ENCODE measurements at places on chromosomes 12 and 14.

GRCh38 chr12:80219345-80219744 is 120.0 kb downstream of the OTOGL start:
- H3K4me3 ChIP-seq = no peak overlapping the region
- no peaks in the 10 kb centered on the region for H3K4me1 ChIP-seq
- H3K27me3 ChIP-seq = no peaks in the 10 kb centered on the region
- H3K36me3 ChIP-seq = no peaks in the 10 kb centered on the region
- no peak overlapping the region for H3K27ac ChIP-seq

DNA sequence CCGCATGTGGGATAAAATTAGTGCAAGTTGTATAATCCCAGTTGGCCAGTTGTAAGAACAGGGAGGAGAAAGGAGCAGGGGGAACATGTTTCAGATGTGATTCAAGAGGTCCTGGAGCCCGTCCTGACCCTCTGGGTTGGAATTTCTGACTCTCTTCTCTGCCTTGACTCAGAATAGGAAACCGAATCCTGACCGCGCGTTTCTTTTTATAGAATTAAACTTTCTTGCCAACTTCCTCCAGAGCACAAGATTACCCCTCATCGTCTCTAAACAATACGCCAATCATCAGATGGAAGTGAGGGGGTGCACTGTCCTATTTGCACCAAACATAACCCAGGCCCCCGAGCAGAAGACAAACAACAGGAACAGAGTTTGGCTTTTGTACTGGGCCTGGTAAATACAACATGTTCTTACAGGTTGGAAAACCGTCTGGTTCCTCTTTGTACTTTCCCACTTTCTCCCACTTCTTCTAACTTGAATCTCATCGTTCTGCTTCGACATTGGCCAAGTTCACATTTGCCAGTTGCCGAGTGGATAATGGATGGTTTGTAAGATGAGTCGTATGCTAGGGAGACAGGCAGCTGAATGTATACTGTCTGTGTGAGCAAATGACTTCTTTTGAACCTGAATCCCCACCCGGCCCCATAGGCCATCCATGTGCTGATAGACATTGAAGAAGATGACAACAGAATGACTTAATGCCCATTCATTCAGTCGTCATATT is 42.6 kb upstream of the MED13L start:
- H3K27ac ChIP-seq = no peak overlapping the region
- H3K27me3 ChIP-seq = no peaks in the 10 kb centered on the region
- no peaks in the 10 kb centered on the region for H3K36me3 ChIP-seq
- H3K4me1 ChIP-seq = peaks cover 10% of the 10 kb centered on the region
- H3K4me3 ChIP-seq = no peak overlapping the region

- no peak overlapping the region for H3K4me3 ChIP-seq
- no peak for DNase-seq
- H3K36me3 ChIP-seq = no peaks in the 10 kb centered on the region
- H3K27me3 ChIP-seq = no peaks in the 10 kb centered on the region
- H3K27ac ChIP-seq = no peak overlapping the region
Observed at GRCh38 chr12:123134271-123134671, 16.6 kb downstream of the PITPNM2 start.

DNA sequence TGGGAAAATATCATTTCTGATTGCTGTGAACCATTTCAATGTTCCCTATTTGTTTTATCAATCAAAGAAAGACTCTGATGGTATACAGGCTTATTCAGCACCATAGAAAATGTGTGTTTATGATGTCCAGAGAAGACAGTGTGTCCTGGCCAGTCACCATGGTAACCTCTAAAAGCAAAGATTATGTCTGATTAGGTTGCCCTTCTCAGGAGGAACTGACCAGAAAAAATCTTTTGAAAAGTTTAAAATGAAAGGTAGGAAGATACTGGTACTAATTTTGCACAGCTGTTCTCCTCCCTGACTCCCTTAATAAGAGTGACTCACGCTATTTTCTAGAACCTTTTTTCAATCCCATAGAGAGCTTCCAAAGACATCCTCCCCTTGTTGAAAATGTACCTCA is 391.8 kb upstream of the DCN start:
- no peaks in the 10 kb centered on the region for H3K4me1 ChIP-seq
- no peak overlapping the region for H3K27ac ChIP-seq
- no peaks in the 10 kb centered on the region for H3K27me3 ChIP-seq
- no peaks in the 10 kb centered on the region for H3K36me3 ChIP-seq

- H3K36me3 ChIP-seq = no peaks in the 10 kb centered on the region
- no peak overlapping the region for H3K27ac ChIP-seq
- H3K27me3 ChIP-seq = no peaks in the 10 kb centered on the region
- DNase-seq = no peak
- no peak overlapping the region for H3K4me3 ChIP-seq
Observed at GRCh38 chr14:94379291-94380224, 8.8 kb downstream of the SERPINA1 start.

DNA sequence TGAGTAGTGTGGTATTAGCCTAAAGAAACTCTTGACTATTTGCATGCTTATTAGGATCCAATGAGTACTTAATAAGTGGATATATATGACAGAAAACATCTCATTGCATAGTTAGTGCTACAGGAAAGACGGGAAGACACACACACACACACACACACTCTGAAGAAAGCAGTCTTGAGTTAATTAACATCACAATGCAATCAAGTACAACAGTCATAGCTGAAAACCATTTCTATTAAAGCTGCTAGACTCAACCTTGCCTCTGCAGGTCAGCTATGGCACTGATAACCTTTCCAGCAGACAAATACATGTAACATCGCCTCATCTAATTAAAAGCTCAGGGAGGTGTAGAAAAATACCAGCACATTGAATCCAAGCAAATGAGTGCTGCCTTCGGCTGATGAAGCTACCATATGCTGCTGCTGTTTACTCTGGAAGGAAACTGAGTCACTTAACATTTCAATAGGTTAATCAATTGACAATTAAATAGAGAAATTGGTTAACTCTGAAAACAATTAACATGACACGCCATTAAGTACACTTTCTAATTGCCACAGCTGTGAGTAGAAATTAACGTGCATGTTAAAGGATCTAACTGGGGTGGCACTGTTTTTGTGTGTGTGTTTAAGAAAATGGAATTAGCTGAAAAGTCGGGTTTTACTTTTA is 93.2 kb upstream of the OTX2 start:
- no peaks in the 10 kb centered on the region for H3K4me1 ChIP-seq
- no peak overlapping the region for H3K27ac ChIP-seq
- no peaks in the 10 kb centered on the region for H3K36me3 ChIP-seq
- H3K27me3 ChIP-seq = no peaks in the 10 kb centered on the region
- H3K4me3 ChIP-seq = no peak overlapping the region

DNA sequence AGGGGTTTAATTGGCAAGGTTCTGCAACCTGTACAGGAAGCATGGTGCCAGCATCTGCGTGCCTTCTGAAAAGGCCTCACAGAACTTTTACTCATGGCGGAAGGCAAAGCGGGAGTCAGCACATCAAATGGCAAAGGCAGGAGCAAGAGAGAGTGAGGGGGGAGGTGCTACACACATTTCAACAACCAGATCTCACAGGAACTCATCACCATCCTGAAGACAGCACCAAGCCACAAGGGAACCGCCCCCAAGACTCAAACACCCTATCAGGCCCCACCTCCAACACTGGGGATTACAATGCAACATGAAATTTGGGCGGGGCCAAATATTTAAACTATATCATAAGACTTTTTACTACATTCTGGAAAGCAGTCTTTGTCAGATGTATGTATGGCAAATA is 38.0 kb upstream of the FKBP4 start:
- DNase-seq = no peak
- H3K4me3 ChIP-seq = no peak overlapping the region
- peaks cover 5% of the 10 kb centered on the region for H3K4me1 ChIP-seq
- no peaks in the 10 kb centered on the region for H3K36me3 ChIP-seq
- H3K27ac ChIP-seq = no peak overlapping the region

- H3K27me3 ChIP-seq = no peaks in the 10 kb centered on the region
- H3K27ac ChIP-seq = no peak overlapping the region
- H3K4me1 ChIP-seq = peaks cover 17% of the 10 kb centered on the region
- no peak for DNase-seq
Observed at GRCh38 chr14:68692216-68692615, 100.7 kb downstream of the ZFP36L1 start.

DNA sequence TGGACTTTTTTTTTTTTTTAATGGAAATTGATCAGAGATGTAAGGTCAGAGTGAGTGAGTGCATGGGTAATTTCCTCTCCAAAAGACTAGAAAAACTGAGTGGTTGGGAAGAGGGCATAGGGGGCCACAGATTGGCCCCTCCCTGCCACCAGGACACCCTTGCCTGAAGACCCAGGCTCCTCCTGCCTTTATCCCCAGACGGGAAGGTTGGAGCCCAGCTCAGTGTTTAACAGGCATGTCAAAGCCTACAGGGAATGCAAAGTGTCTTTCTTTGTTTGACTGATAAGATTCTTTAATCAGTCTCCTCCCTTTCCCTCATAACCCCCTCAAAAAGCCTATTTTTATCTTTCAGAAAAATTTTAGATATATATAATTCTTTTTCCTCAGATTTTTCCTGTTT is 50.3 kb downstream of the IRAK3 start:
- no peak overlapping the region for H3K27ac ChIP-seq
- DNase-seq = no peak
- H3K4me1 ChIP-seq = peaks cover 6% of the 10 kb centered on the region
- H3K27me3 ChIP-seq = peaks cover 21% of the 10 kb centered on the region

GRCh38 chr12:49796155-49796554 is 32.1 kb downstream of the NCKAP5L start:
- DNase-seq = no peak
- H3K27me3 ChIP-seq = no peaks in the 10 kb centered on the region
- no peak overlapping the region for H3K27ac ChIP-seq
- H3K4me1 ChIP-seq = no peaks in the 10 kb centered on the region

DNA sequence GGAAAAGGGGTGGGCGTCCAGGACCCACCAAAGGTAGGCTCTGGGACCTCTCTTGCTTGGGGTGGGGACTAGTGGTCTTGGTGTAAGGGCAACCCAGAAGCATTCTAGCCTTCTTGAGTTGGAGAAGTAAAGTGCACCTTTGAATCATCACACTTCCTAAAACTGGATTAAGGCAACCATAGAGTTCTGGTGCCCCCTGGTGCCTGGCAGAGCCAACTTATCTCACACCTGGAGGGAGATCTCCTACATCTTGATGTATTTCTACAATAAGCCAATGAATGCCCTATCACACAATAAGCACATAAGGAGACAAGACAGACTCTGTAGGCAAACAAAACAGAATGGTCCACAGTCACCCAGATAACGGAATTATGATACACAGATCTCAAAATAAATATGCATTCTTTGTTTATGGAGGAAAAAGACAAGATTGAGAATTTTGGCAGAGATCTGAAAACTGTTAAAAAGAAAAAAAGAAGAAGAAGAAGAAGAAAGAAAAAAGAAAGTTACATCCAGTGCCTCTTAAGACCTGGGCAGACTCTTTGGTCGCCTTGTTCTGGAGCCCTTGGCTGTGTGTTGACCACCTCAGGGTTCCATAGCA is 95.9 kb upstream of the PPP2R5C start:
- no peak overlapping the region for H3K27ac ChIP-seq
- no peak overlapping the region for H3K4me3 ChIP-seq
- peaks cover 15% of the 10 kb centered on the region for H3K27me3 ChIP-seq
- DNase-seq = no peak

- H3K4me1 ChIP-seq = no peaks in the 10 kb centered on the region
- no peak overlapping the region for H3K27ac ChIP-seq
- no peak for DNase-seq
- H3K4me3 ChIP-seq = no peak overlapping the region
Observed at GRCh38 chr12:14656846-14657245, 39.6 kb downstream of the GUCY2C start.

DNA sequence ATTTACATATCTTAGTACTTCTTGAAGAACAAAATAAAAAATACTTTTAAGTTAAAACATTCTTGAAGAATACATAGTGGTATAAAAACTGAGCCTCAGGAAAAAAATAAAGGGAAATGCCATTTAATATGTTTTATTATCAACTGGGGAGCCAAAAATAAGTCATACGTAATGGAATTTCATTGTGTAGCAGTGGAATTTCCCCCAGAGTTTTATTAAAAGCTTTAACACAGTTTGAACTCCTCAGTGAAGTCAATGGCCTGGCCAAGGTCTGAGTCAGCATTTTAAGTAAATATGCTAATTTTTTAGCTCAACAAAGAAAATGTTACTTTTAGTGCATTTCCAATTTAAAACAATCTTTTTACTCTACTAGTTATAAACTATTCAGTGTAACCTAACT is 350.1 kb upstream of the ATP2B1 start:
- DNase-seq = no peak
- H3K4me1 ChIP-seq = no peaks in the 10 kb centered on the region
- H3K27ac ChIP-seq = no peak overlapping the region
- no peaks in the 10 kb centered on the region for H3K36me3 ChIP-seq

GRCh38 chr12:11171969-11172675 is 1.1 kb downstream of the SMIM10L1 start:
- peaks cover 3% of the 10 kb centered on the region for H3K36me3 ChIP-seq
- H3K4me1 ChIP-seq = peaks cover 17% of the 10 kb centered on the region
- H3K27me3 ChIP-seq = no peaks in the 10 kb centered on the region
- DNase-seq = no peak
- H3K27ac ChIP-seq = peak overlapping the region; percentile 79

DNA sequence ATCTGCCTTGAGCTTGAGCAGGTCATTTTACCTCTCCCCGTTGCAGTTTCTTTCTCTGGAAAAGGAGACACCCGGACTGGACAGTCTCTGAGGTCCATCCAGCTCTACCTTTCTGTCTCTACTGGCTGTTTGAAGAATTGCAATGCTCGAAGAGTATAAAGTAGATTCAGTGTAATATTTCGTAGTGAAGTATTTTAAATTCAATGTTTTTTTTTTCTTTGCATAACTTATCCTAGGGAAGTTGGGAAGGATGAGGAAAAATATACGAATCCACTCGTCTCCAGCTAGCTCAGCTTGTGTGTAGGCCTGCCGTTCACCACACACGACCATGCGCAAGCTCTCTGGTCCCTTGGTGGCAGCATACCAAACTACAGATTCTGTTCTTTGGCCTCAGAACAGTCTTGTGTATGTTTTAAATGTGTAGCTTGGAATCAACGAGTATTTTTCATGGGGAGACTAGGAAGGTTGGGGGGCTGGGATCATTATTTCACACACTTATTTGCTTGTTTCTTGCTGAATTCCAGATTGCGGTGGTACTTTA is 307.9 kb downstream of the CACNA1C start:
- peaks cover 31% of the 10 kb centered on the region for H3K4me1 ChIP-seq
- DNase-seq = no peak
- no peaks in the 10 kb centered on the region for H3K27me3 ChIP-seq
- H3K27ac ChIP-seq = no peak overlapping the region
- no peak overlapping the region for H3K4me3 ChIP-seq

- H3K4me3 ChIP-seq = no peak overlapping the region
- no peaks in the 10 kb centered on the region for H3K27me3 ChIP-seq
- no peak for DNase-seq
- no peak overlapping the region for H3K27ac ChIP-seq
- no peaks in the 10 kb centered on the region for H3K4me1 ChIP-seq
Observed at GRCh38 chr14:43729143-43729542, 777.9 kb downstream of the FSCB start.

- no peak overlapping the region for H3K27ac ChIP-seq
- no peak for DNase-seq
- no peaks in the 10 kb centered on the region for H3K4me1 ChIP-seq
- H3K4me3 ChIP-seq = no peak overlapping the region
- H3K36me3 ChIP-seq = no peaks in the 10 kb centered on the region
Observed at GRCh38 chr14:96648506-96649326, 146.5 kb downstream of the PAPOLA start.

GRCh38 chr12:122094735-122095631 is 16.4 kb downstream of the MLXIP start:
- no peak overlapping the region for H3K4me3 ChIP-seq
- H3K36me3 ChIP-seq = no peaks in the 10 kb centered on the region
- no peak for DNase-seq
- peaks cover 78% of the 10 kb centered on the region for H3K4me1 ChIP-seq

Data from CD4-positive, alpha-beta T cell (primary cell).